ENCODE measurements at places on chromosomes 2 and 18.

GRCh38 chr2:226420646-226421045 is 379.0 kb downstream of the IRS1 start:
- no peak for DNase-seq

DNA sequence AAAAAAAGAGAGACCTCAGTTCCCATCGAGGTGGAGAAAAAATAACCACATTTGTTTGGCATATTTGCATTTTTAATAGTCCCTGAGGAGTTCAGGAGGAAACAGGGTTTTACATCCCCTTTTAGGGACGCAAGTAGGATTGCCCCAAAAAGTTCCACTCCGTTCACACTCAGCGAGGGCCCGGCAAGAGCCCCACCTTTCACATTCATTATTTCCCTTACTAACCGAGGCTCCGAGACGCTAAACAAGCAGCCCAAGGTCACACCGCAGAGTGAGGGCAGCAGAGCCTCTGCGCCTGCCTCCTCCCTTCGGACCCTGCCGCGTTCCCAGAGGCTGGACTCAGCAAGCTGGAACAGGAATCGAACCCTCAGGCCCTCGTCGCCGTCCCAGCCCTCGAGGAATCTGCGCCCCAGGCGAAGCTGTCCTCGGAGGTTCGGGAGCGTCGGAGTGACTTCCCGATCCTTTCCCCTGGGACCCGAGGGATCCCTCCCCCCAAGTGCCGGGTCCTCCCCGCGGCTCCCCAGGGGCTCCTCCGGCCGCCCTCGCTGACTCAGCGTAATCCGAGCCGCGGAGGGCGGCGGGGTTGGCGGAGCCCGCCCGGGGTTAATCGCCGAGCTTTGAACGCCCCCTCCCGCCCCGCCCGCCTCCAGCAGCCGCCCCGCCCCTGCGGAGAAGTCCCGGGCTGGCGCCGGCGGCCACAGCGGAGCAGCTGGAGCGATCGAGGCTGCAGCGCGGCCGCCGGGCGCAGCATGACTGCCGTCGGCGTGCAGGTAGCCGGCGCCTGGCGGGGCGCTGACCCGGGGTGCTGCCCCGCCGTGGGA is at the start of gene TMEM37:
Gene TMEM37, plus strand, starts transcription at position 700 of the 821 bp plus-strand sequence. Its CDS starts 50 bp downstream, at position 750.
- DNase-seq = no peak

DNA sequence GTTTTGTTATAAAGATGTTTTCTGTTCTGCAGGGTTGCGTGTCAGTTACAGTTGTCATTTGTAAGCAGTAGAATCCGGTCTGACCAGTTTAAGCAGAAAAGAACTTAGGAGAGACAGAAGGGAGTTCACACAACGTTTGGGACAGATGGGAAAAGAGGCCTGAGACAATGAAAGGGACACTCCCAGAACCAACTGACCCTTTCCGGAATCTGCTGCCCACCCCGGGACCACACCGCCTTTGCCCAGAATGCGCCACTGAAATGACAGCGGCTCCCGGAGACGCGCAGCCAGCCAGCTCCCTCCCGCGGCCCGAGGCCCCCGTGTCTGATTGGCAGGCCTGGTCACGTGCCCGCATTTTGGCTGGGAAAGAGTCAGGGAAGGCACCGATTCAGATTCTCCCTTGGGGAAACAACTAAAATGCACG is 244.6 kb downstream of the BCL2 start:
- no peak for DNase-seq

DNA sequence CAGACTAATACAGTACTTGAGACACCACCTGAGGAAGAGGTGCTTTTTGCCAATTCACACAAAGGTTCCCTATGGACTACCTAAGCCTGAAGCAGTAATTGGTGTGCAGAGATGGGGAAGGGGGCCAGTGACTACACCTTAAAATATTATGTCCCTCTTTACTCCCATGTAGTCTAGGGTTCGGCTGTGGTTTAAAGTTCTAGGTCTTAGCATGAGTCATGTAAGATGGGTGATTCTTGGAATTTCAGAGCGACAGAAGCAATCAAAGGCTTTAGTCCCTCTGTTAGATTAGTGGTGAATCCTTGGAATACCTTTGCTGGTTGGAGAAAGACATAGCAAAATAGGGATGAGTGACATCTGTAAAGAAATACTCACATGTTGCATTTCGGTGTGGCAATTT is 14.3 kb upstream of the CCDC85A start:
- no peak for DNase-seq

GRCh38 chr2:39593439-39594393 is 72.0 kb upstream of the TMEM178A start:
- no peak for DNase-seq

GRCh38 chr2:225820826-225821225 is 421.3 kb downstream of the NYAP2 start:
- DNase-seq = no peak

All from NCI-H187 treated with DMSO at 0.1 percent for 48 hours (cell line).